Hippocampal formation (tissue), 2 donors: ENCODE measurements at places on chromosomes 5 and 9.

DNA sequence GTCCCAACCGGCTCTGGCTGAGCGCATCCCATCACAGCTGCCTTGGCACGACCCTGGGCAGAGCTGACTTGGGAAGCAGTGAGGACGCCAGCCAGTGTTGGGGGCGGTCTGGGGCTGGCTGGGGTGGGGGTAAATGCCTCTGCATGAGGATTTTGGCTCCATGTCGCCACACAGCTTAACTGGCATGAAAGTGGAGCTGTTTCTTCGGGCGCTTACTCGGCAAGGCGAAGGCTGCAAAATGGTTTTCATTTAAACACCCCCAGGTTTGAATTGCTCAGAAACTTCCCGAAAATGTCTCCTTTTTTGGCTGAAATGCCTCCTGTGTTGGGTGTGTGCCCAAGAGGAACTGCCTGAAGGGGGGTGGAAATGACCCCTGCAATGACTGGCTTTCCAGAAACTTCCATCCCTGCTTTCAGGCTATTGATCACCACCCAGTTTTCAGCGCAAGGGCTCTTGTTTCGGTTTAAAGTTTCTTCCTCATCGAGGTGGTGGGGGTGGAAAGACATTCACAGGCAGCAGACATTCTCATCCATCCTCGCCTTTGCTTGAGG lies 38.3 kb downstream of the PTGES start:
- DNase-seq = no peak

DNA sequence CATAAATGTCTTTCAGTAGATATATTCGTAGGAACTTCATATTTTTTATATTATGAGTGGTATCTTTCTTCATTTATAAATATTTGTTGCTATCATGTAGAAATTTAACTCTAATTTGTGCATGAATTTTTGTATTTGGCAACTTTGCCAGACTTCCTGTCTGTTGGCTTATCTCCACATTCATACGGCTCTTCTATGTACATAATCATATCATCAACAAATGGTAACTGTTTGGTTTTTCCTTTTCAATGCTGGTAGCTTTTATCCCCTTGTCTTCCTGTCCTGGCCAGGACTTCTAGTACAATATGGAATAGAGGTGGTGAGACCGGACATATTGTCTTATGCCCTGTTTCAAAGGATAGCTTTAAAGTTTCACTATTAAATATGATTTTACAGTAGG lies 132.3 kb upstream of the COL5A1 start:
- no peak for DNase-seq

- no peak for DNase-seq
Observed at GRCh38 chr5:112857866-112858265, 3.2 kb upstream of the SRP19 start.

DNA sequence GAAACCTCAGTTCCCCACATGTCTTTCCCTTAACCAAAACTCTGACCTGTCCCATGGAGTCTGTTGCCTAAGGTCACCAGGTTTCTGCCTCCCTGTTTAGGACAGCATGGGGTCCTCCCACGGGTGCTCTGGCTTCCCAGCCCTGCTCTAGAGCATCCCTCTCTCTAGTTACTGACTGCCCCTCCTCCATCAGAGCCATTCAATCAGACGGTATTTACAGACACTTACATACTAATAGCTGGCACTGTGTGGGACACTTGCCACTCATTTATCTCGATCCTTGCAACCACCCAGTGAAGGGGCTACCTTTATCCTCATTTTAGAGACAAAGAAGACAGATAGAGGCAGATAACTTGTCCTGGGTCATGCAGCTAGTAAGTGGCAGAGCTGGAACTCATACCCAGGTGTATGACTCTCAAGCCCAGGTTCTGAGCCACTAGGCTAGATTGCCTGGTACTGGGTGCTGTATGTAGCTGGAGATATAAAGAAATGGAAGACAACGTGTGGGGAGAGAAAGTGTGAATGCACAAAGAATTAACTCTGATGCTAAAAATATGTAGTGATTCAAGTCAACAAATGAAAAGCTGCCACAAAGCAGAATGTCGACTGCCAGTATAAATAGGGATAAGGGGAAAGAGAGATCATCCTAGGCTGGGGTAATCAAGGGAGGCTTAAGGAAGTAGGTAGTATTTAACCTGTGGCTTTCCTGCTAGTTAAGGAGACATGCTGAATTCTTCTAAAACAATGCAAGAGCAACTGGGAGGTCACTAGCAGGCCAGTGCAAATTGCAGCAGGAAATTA lies 52.5 kb upstream of the PDE8B start:
- no peak for DNase-seq

DNA sequence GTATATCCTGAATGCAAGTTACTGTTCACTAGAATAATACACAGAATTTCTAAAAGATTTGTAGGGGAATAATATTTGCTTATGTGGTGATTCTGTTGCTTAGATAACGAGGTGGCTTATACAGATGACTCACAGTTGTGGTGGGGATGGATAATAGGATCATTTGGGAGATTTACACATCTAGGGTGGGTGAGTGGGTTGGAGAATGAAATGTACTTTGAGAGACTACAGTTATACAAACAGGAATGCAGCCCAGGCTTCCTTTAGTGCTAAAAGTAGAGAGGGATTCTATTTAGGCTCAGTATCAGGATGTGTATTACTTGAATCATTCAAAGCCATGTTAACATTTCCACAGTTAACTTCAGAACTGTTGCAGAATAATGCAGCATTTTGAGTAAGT lies 1.8 kb downstream of the CTXN3 start:
- no peak for DNase-seq

- DNase-seq = no peak
Observed at GRCh38 chr5:151697452-151697851, 10.7 kb upstream of the SPARC start.

GRCh38 chr9:18684593-18685317 lies 210.8 kb downstream of the ADAMTSL1 start:
- no peak for DNase-seq

GRCh38 chr9:109156708-109157107 lies 10.3 kb downstream of the FRRS1L start:
- no peak for DNase-seq

- no peak for DNase-seq
Observed at GRCh38 chr9:28770827-28771226, 1197.5 kb upstream of the C9orf72 start.
